ENCODE measurements at places on chromosomes 12 and 14. TPM values are rescaled to one million over a fixed set of nuclear protein-coding genes. Genes with fewer than 3 reads are reported as not detected.

ACOT6 gene
- not detected for total RNA-seq

ZC2HC1C gene
- total RNA-seq, result 4.0 TPM

CCDC92 gene
- 18.0 TPM for total RNA-seq

RHEBL1 gene
- total RNA-seq, result 4.5 TPM

GALNT6 gene
- total RNA-seq, result 3.6 TPM

KRT75 gene
- total RNA-seq, result 0.13 TPM

RNF34 gene
- 36.0 TPM for total RNA-seq

FAM90A1 gene
- total RNA-seq, result 0.10 TPM

ETV6 gene
- 3.7 TPM for total RNA-seq

CSRP2 gene
- 21.9 TPM for total RNA-seq

ENDOU gene
- total RNA-seq, result not detected

VIPAS39 gene
- 14.0 TPM for total RNA-seq

TMEM63C gene
- total RNA-seq, result 2.2 TPM

HOXC6 gene
- 3.5 TPM for total RNA-seq

SYNDIG1L gene
- total RNA-seq, result not detected

PRKAB1 gene
- 32.5 TPM for total RNA-seq

USP15 gene
- 32.8 TPM for total RNA-seq

ACSM4 gene
- not detected for total RNA-seq

PCNX4 gene
- total RNA-seq, result 45.9 TPM
